Stimulated activated CD8-positive, alpha-beta memory T cell treated with anti-CD3 and anti-CD28 coated beads, Interleukin-4, amount 100 ng/mL, for 24 hours (primary cell): ENCODE measurements at places on chromosomes 4 and X.

DNA sequence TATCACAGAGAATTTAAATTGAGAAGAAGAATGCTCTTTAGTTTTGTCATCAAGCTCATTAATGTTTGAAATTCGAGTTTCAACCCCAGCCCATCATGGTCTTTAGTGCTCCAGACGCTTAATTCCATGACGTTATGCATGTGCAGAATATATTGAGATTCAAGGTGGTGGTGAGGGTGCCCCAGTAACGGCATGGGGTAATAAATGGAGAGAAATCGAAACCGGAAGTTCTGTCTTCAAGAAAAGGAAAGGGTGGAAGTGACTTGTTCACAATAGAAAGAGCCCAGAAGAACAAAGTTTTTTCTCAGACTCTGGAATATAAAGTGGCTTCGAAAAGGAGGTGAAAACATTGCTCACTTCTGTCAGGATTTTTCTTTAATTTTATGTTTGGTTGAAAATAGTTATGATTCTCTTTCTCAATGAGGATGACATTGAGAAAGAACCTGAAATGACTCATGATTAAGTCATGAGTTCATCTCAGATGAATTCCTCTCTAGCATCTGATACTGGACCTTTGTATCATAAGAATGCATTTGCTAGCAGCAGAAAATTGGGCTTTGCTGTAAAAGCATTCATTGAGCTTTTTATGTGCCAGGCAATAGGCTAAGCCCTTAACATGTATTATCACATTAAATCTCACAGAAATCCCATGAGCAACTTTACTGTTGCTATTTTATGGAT is 779 bp upstream of the DDX60L start:
- no peak for DNase-seq

GRCh38 chr4:99847362-99847976 is 30.8 kb downstream of the DAPP1 start:
- no peak for DNase-seq

GRCh38 chr4:82733636-82734035 is 65.0 kb downstream of the SCD5 start:
- no peak for DNase-seq

GRCh38 chr4:38601244-38601915 is 62.6 kb upstream of the KLF3 start:
- no peak for DNase-seq

GRCh38 chr4:93030670-93031069 is 726.9 kb downstream of the GRID2 start:
- DNase-seq: no peak

DNA sequence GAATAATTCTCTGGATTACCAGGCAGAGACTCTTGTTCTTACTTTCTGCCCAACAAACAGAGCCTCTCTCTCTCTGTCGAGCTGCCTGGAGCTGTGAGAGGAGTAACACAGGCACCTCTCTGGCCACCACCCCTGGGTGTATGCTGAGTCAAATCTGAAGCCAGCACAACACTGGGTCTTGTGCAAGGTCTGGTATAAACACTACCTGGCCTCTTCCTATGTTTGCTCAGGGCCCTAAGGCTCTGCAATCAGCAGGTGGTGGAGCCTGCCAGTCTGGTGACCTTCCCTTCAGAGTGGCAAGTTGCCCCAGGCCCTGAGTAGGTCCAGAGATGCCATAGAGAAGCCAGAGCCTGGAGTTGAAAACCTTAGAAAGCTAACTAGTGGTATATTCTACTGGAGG is 139.9 kb downstream of the CPXCR1 start:
- no peak for DNase-seq

DNA sequence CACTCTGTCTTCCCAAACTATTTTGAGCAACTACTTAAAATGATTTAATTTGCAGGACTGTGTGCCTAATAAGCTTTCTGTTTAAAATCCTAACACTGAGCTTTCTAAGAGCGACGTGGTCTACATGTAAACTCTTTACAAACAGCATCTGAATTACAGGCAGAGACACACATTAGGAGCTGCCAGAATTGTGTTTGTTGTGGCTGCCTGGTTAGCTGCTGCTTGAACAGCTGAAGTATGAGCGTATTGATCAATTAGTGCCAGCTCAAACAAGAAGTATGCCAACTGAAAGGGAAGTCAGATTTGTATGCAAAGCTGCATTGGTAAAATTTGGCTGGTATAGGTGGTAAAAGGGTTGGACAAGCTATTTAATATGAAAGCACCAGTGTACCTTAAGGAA is 384.4 kb downstream of the PCDH7 start:
- DNase-seq: no peak

DNA sequence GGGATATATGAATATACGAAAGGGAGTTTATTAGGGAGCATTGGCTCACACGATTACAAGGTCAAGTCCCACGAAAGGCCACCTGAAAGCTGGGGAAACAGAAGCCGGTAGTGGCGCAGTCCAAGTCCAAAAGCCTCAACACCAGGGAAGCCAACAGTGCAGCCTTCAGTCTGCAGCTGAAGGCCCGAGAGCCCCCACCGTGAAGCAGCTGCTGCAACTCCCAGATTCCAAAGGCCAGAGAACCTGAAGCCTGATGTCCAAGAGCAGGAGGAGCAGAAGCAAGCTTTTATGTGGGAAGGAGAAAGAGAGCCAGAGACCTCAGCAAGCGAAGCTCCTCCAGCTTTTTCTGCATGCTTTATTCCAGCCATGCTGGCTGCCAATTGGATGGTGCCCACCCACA is 275.8 kb downstream of the PTTG2 start:
- no peak for DNase-seq

- no peak for DNase-seq
These were observed 19.8 kb downstream of the MXRA5 start for GRCh38 chrX:3326681-3327080.

- DNase-seq: no peak
These were observed 140.3 kb downstream of the SH3KBP1 start for GRCh38 chrX:19746919-19747651.

DNA sequence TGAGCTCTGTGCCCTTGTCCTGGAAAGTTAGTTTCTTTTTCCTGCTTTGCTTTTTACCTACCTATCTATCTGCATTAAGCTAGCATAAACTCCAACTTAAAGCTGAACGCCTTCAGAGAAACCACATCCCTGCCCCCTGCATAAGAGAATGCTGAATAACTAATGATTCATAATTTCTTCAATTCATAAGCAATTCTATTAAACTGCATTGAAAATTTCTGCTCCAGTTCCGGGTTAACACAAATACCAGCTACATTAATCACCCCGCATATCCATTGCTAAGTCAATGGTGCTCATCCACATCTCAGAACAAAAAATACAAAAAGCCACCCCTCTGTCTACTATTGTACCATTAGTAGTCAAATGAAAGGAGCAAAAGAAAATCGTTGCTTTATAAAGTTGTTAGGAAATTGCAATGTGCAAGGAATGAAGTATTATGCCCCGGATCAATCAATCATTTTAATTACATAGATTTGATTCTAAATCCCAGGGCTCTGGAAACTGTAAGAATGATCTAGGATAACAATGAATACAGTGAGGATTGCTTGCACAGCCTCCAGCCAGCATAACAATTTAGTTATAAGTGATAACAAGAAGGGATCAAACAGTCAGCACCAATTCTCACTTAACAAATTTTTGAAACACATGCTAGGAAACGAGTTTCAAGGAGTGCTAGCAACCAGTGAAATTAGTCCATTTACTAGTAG is 106.8 kb downstream of the ELOVL6 start:
- DNase-seq: no peak

GRCh38 chr4:167114416-167114971 is 119.8 kb downstream of the SPOCK3 start:
- DNase-seq: no peak

DNA sequence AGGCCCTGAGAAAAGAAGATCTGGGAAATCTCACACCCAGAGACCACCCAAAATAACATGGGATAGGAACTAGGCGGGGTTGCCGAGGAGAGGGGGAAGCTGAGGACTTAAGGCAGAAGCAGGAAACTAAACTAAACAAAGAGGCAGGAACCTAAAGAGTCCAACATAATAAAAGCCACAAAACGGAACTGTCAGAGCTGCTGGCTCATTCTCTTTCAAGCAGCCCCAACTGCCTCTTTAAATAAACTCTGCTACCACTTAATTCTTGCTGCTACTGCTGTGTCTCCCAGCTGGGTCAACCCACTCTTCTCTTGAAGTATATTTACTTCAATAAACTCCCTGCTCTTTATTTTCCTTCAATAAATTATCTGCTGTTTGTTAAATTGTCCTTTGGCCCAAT is 44.5 kb downstream of the MAGEB16 start:
- DNase-seq: no peak

DNA sequence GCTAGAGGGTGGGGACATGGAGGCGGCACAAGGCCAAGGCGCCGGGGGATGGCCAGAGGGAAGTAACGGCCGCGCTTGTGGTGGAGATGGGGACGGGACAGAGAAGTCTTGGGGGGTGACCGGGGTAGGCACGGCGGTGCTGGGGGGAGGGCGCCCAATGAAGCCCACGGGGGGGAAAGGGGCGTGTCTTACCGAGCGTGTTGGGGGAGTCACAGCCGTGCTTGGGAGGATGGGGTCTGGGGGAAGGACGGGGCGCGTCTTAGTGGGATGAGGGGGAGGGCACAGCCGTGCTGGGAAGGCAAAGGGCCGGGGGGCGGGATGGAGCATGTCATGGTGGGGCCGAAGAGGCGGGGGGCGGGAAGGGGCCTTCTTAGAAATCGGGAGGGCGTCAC is 952 bp downstream of the ARSD start:
- no peak for DNase-seq

DNA sequence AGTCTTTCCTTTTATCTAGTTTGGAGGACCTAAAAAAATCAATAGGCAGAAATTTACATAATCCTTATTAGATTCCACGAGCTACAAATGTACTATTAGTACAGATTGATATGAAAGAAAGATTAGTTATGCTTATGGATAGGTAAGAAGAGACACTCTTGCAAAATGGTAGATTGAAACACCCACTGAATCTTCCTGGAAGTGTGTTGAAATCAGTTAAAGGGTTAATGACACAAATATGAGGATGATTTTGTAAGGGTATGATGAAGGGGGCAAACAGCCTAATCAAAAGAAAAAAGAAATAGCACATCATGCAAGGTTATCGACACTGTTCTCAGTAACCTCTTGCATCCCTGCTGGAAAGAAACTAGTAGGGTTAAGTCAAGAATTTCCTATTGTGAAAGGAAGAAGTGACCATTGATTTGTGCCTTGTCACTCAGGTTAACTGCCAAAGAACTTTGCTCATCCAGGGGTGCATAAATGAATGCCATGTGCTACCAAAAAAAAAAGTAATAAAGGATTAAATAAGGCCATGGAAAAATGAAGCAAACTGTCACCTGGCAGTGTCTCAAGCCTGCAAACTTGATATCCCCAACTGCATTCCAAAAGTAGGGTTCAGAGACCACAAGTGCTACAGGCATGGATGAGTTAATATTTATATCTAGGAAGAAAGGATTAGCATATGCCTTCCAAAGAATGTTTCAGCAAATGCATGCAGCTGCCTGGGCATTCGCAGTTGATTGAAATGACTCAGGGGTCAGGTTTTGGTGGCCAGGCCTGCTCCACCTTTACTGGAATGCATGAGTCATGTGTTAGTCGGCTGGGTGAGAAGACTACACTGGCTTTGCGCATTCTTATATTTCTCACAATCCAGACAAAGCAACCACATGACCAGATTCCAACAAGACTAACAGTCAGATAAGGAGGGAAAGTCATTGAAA is 78.3 kb upstream of the ATXN3L start:
- DNase-seq: no peak

DNA sequence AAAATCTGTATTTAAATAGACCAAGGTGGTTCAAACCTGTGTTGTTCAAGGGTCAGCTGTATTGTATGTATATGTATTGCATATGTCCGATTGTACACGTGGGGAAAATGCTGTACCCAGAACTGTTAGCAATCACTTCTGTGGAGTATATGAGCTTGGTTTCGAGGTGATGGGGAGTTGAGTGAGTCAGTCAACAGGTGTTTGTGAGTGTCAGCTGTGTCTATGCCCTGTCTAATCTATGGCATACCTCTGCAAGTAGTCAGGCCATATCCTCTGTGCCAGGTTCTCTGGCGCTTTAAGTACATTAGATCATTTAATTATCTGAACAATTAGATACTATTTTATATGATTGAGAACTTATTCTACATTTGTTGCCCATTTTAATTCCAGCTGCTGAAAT is 7.4 kb downstream of the ZRSR2 start:
- DNase-seq: no peak

DNA sequence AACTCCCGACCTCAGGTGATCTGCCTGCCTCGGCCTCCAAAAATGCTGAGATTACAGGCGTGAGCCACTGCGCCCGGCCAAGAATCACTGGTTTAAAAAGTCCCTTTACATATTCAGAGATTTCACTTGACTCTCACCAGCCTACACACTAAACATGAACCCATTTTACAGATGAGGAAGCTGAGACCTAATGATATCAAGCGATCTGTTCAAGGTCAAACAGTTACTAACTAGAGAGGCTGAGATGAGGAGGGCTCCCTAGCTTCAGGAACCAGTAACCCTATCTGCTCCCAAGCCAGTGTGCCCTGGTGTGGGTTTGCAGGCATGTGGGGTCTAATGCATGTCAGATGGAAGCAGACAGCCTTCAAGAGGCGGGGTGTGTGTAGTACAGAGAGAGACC is 59.6 kb upstream of the AFAP1 start:
- no peak for DNase-seq

DNA sequence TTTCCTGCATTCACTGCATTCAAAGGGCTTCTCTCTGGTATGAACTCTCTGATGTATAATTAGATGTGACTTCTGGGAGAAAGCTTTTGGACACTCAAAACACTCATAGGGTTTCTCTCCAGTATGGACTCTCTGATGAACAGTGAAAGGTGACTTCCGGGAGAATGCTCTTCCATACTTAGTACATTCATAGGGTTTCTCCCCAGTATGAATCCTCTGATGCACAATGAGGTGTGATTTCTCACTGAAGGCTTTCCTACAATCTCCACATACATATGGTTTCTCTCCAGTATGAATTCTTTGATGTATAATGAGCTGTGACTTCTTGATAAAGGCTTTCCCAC is 12.2 kb downstream of the ZNF630 start:
- no peak for DNase-seq

- no peak for DNase-seq
These were observed 22.4 kb downstream of the GAB1 start for GRCh38 chr4:143358923-143359643.

DNA sequence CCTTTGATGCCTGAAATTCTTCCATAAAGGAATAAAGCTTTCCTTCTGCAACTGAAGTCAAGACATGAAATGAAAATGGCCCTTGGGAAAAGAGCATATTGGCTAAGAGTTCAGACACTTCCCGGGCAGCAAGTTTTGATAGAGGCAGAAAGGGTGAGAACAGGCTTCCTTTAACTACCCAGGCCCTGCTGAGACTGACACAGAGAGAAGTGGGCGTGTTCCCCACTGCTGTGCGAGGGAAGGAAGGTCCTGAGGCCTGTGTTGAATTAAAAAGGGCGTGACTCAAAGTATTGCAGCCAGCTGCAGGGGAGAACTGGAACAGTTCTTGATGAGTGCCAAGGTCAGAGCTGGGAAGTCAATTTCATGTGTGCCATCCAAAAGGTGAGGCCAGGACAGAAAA is 33.9 kb upstream of the ADGRG2 start:
- DNase-seq: no peak

- DNase-seq: no peak
These were observed 20.9 kb downstream of the APOOL start for GRCh38 chrX:85024562-85024961.

GRCh38 chr4:25873632-25874129 is 10.9 kb upstream of the SEL1L3 start:
- no peak for DNase-seq

GRCh38 chr4:144655491-144655890 is 9.5 kb downstream of the HHIP start:
- DNase-seq: no peak

GRCh38 chr4:16739997-16740624 is 158.3 kb downstream of the LDB2 start:
- no peak for DNase-seq

- no peak for DNase-seq
These were observed 158.2 kb upstream of the DDIT4L start for GRCh38 chr4:100348473-100348872.
